Stimulated activated CD8-positive, alpha-beta memory T cell treated with anti-CD3 and anti-CD28 coated beads, Interleukin-7, amount 100 ng/mL, for 1 hour (primary cell): ENCODE measurements at places on chromosomes 13 and 19.

GRCh38 chr13:40553356-40553755, 113.1 kb downstream of the FOXO1 start:
- DNase-seq, result no peak

DNA sequence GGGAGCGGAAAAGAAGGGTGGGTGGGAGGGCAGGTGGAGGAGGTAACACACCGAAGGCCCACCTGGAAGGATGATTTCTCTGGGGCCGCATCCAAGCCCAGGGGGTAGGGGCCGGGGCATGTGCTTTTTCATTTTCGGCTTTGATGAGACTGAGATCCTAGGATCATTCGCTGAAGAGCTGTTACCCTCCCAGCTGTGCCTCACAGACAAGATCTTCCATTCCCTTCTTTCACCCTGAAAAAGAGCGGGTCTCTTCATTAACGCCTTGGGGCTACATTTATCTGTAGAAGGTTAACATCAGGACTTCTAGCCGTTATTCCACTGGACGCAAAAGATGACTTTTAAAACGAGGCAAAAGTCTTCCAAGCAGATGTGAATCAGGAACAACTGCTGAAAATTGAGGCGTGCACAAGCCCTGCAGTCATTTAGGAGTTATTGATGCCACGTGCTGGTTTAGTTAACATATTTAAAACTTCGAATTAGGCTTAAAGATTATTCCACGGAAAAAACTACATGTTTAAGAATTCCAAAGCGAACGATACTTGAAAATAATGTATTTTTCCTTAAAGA, 1.1 kb downstream of the LMO7 start:
- no peak for DNase-seq

DNA sequence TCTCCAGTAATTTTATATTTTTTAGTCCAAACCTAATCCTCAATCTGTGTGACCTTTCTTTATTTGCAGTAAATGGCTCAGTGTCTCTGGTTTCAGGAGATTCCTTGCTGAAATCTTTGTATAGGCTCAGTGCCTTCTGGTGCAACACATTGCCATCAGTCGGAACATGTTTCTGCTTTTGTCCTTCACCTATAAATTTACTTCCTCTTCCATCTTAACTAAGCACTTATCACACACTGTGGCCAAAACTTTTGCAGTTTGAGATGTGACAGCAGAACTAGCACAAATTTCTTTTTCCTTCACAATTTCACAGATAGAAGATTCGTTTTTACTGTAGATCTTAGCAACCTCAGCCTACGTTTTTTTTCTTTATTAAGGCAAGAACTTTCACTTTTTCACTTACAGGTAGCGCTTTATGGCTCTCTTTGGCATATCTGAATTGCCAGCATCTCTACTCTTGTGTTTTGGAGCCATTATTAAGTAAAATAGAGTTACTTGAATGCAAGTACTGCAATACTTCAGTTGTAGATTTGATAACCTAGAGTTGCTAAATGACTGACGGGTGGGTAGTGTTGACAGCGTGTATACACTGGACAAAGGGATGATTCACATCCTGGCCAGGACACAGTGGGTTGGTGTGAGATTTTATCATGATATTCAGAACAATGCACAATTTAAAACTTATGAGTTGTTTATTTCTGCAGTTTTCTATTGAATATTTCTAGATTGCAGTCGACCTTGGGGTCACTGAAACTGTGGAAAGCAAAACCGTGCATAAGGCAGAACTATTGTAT, 44.3 kb downstream of the NDFIP2 start:
- DNase-seq, result no peak

GRCh38 chr13:98204546-98204945, 27.5 kb upstream of the RNF113B start:
- DNase-seq, result no peak

DNA sequence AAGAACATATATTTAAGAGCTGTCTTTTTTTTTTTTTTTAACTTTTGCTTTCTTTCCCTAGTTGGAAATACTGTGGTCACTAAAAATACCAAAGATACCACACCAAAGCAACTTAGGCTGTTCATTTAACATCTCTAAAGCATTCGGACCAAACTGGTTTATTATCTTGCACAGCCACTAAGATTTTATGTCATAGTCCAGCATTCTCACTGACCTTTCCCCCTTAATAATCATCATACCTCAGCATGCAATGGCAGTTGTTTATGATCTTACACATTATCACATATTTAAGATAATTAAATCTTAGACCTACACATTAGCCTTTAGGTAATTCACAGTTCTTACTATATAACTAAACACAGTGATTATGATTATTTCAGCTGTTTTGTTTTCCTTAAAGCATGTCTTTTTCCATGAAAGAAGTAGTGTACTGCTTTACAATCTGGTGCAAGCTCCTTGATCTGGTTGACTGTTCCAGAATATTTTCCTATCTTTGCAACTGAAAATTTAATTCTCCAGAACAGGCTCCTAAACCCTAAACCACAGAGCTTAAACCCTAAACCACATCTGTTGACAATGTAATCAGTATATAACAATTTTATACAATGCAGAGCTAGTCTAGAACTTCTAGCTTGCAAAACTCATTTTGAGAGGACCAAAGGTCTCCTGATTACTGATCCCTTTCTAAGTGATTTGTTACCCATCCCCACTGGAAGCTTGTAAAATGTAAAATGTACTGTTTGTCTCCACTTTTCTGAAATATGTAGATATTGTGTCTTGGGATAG, 74.2 kb downstream of the CDK8 start:
- no peak for DNase-seq

- no peak for DNase-seq
Measured at GRCh38 chr13:100234524-100235136, 145.7 kb downstream of the PCCA start.

DNA sequence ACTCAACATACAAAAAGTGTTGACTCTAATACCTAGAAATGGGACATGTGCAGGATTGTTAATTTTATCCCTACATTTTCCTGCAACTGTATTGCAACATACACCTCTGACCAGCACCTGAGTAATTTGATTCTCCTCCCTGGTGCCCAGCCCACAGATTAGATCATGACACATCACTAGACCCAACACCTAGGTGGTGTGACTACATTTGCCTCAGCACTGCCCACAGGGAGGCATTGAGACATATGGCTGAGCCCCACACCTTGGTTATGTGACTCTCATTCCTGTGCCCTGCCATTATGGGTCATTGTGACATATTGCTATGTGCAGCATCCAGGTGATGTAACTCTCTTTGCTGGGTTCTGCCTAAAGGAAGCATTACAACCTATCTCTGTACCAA, 13.2 kb upstream of the ZNF254 start:
- no peak for DNase-seq

DNA sequence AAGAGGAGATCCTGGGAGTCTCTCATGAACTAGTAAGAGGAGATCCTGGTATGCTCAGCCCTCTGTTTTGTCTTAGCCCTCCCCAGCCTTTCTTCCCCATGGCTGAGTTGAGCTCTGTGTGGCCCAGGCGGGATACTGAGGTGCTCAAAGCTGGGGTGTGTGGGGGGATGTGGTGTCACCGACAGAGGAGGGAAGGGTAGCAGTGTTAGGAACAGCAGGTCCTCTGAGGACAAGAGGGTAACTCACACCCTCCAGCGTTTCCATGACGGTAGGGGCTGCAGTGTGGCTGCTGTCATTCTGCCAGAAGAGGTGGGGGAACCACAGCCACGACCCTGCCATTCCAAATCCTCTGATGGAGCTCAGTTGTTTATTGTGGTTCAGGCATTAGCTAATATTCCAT, 691 bp downstream of the KIR2DL4 start:
- no peak for DNase-seq

DNA sequence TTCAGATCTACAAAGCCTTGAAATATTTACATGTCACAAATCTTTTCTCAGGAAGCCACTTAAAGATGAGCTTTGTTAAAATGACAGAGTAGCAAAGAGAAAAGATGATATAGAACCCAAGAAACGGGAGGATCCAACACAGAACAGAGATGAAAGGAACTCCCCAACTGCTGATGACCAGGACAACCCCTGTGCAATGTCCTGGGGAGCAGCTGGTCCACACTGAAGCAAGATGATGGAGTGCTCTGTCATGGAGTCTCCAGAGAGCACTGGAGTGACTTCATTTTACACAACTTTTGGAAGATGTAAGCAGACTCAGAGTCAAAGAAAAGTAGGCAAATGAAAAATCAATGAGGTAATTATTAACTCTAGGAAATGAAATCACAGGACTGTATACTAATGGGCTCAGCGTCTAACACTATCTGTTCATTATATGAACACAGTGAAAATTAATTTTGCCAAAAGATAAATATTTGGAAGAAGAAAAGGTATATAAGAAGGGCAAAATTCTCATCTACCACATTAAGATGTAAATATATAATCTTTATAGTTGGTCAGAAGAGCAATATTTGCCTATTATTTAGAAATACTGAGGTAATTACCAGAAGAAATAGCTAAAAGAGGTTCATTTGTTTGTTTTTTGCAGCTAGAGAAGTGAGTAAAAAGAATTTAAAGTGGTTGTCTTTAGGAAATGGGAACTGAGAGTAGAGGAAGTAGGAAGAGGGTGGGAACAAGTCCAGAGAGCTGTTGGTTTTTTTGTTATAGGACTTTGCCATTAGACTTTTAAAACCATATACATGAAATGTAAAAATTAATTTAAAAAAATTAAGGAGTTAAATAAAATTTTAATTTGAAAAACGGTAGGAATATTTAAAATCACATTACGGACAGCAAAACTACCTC, 30.5 kb downstream of the MTRF1 start:
- no peak for DNase-seq

DNA sequence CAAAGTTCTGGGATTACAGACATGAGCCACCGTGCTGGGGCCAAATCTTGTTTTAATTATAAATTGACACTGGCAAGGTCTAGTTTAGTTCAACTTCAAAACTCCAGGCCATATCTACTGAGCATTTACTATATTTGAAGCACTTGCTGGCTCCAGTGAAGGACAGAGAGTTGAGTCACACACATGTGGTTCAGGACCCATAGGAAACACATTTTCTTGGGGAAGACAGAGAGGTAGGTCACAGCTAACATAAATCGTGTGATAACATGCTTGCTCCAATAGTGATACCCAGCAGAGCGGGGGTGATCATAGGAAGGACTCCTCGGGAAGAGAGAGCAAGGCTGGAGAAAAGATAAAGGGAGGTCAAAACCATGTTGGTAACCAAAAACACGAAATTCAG, 170.6 kb upstream of the TSC22D1 start:
- no peak for DNase-seq

GRCh38 chr13:41971848-41972247, 10.9 kb upstream of the VWA8 start:
- DNase-seq, result no peak

DNA sequence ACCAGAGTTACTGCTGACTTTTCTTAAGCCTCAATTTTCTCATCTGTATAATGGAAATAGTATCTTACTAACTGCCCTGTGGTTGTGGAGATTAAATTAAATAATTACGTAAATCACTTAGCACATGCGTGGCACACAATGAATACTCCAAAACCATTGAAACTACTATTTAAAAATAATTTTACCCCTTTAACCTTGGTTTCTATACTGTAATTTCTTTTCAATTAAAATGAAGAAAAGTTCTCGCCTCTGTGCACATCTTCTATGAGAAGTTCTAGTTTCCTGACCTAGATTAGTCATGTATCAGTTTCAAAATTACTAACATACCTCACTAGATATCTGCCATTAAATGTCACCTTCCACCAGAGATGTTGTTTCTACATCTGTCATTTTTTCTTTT, 5.7 kb downstream of the SLITRK1 start:
- no peak for DNase-seq

DNA sequence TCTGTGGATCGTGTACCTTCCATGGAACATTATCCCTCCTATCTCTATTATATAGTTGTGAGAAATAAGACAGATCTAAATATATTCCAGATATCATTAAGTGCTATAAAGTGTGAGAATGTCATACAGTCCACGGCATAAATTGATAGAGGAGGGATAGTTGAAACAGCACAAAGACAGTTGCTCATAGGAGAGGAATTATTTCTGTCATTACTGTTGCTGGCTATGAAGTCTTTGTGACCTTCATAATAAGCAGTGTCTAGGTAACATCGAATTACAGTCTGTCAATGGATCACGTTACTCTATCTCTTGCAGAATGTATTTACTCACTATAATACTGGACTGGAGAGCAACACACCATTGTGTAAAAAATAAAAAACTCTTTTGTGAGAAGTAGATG, 671.5 kb upstream of the PCDH20 start:
- DNase-seq, result no peak

- DNase-seq, result no peak
Measured at GRCh38 chr13:42649831-42650230, 75.9 kb downstream of the TNFSF11 start.

DNA sequence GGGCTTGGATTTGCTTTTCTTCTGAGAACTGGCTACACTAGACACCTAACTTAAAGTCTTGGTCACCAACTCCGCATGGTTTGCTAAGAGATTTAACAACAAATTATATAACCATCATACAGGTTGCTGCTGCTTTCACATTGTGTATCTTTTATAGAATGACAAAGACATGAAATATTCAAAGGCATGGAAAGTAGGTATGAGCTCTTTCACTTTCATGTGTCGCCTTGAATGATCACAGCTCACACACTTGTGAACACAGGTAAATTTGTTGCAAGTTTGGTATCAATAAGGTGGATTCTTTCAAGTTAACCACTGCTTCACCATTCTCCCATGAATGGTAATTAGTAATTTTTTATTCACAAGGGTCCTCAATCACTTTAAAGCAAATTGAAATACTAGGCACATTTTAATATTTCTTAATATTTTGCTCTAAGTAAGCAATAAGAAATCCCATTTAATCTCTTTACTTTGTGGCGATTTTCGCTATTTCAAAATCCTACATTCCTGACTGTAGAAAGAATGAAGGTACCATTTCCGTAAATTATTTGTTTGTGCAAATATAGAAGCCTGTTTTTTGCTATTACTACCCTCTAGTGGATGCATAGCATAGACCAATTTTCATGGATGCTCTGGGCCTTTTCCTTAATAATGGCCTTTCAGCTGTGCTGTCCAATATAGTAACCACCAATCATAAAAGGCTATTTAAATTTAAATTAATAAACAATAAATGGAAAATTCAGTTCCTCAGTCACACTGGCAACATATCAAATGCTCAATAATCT, 45.5 kb upstream of the FREM2 start:
- no peak for DNase-seq

GRCh38 chr19:13505761-13506470, 363 bp downstream of the CACNA1A start:
- DNase-seq, result no peak

DNA sequence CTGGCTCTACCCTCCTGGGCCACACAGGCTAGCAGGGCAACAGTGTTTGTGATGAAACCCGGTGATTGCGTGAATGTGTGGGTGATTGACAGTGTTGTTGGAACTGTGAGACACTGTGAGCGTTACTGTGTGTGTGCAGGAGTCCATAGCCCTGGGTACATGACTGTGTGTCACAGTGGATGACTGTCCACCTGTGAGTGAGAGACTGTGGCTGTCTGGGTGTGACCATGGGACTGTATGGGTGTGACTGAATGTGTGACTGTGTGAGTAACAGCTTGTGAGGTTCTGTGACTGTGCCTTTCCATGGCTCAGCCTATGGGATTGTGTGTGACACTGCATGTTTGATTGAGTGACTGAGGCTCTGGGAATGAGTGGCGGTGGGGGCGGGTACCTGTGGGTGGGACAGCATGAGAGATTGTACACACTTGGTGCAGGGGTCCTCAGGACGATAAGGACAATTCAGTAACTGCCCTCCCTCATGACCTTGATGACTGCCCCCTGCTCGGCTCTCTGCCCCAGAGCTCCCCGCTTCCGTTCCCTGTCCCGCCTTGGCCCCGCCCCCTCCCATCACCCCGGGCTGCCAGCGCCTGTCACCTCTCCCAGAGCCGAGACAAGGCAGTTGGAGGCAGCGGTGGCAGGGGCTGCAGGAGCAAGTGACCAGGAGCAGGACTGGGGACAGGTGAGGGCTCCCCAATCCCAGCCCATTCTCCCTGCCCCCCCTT, at the start of gene GIPR:
Gene GIPR, plus strand, starts transcription at position 602 of the 722 bp plus-strand sequence. CDS start 1,300 bp downstream, outside the sequence.
- peak; percentile 31 for DNase-seq
